Activated CD8-positive, alpha-beta memory T cell treated with anti-CD3 and anti-CD28 coated beads, Interleukin-2, amount 10 ng/mL, durations not matched to agents 7 days and 5 days (primary cell): ENCODE measurements at places on chromosomes 6 and 20. TPM values are rescaled to one million over a fixed set of nuclear protein-coding genes. Genes with fewer than 3 reads are reported as not detected.

DNA sequence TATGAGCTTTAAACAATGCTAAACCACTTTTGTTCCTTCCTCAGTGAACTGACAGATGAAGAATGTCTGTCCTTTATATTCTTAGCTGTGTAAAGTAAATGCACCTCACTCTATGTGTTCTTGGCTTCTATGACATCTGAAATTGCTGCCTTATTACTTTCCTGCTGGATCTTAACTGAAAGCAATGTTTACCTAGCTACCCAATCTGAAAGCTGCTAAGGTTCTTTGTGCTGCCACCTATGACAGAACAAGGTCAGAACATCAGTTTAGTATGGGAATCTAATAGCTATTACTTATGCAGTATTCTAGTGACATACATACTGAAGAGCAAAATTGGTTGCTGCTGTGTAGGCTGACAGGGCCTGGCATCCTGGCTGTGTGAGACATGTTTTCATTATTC is 444.1 kb downstream of the KHDRBS2 start:
- H3K4me3 ChIP-seq = no peak overlapping the region
- H3K27ac ChIP-seq = no peak overlapping the region
- no peak for DNase-seq
- no peaks in the 10 kb centered on the region for H3K4me1 ChIP-seq

GRCh38 chr20:57891014-57891413 is 181.2 kb upstream of the PMEPA1 start:
- H3K4me3 ChIP-seq = no peak overlapping the region
- no peak for DNase-seq
- H3K27me3 ChIP-seq = peaks cover 20% of the 10 kb centered on the region

GRCh38 chr6:79878142-79878748 is 69.1 kb downstream of the ELOVL4 start:
- no peak overlapping the region for H3K27ac ChIP-seq
- H3K4me3 ChIP-seq = no peak overlapping the region
- H3K4me1 ChIP-seq = no peaks in the 10 kb centered on the region
- H3K36me3 ChIP-seq = peaks cover 2% of the 10 kb centered on the region
- no peak for DNase-seq

DNA sequence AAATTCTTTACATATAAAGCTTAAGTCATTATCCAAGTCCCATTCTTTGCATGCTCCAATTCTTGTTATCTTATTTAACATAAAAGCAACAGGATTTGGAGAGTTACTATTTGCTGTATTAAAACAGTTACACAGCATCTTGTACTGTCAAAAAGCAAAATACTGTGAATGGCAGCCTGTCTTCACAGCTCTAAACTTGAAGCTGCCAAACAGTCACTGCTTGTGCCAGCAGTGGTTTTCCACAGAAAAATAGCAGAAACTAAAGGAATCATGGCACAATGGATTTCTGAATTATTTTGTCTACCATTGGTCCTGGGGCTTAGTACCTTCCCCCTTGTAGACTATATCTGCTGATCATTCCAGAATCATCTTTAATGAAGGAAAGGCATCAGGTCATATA is 107.5 kb downstream of the SESN1 start:
- no peak overlapping the region for H3K27ac ChIP-seq
- peaks cover 48% of the 10 kb centered on the region for H3K36me3 ChIP-seq
- no peaks in the 10 kb centered on the region for H3K4me1 ChIP-seq

- H3K4me1 ChIP-seq = no peaks in the 10 kb centered on the region
- no peak overlapping the region for H3K27ac ChIP-seq
- H3K4me3 ChIP-seq = no peak overlapping the region
- H3K27me3 ChIP-seq = peaks cover 15% of the 10 kb centered on the region
- no peak for DNase-seq
- H3K36me3 ChIP-seq = peaks cover 1% of the 10 kb centered on the region
These were observed 72.8 kb downstream of the CD83 start for GRCh38 chr6:14190191-14190928.

- peak; percentile 54 for DNase-seq
- H3K4me3 ChIP-seq = no peak overlapping the region
- H3K27me3 ChIP-seq = no peaks in the 10 kb centered on the region
- H3K4me1 ChIP-seq = no peaks in the 10 kb centered on the region
- H3K36me3 ChIP-seq = no peaks in the 10 kb centered on the region
- no peak overlapping the region for H3K27ac ChIP-seq
These were observed 11.8 kb upstream of the GSTA1 start for GRCh38 chr6:52815167-52816092.

DNA sequence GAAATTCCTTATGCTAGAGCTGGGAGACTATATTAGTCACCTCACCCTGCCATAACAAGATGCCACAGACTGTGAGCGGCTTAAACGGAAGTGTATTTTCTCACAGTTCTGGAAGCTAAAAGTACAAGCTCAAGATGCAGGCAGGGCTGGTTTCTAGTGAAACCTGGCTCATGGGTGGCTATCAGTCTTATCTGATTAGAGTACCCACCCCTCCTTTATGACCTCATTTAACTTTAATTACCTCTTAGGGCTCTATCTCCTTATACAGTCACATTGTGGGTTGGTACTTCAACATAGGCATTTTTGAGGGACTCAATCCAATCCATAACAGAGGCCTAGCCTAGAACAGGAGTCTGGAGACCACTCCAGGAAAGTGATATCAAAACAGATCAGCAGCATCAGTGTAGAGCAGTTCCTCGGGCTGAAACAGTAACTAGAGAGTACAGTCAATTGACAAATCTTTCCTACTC is 2.3 kb upstream of the SNRNP48 start:
- H3K4me1 ChIP-seq = peaks cover 27% of the 10 kb centered on the region
- no peak overlapping the region for H3K27ac ChIP-seq
- DNase-seq = no peak
- H3K4me3 ChIP-seq = no peak overlapping the region
- peaks cover 9% of the 10 kb centered on the region for H3K36me3 ChIP-seq

DNA sequence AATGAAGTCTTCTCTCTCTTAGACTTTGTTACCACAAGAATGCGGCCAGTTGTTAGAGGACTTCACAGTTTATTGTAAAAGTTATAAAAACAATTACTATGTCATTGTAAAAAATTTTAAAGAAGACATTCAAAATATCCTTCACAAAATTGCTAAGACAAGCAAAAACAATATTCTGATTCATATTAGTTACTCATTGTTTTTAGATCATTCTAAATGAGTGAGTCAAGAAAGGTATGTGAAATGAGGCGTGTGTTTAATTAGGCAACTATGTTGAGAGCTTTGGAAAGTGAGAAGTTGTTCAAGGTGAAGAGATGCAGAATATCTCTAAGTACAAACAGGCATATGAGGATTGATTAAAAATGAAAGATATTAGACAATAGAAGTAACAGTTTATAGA is 875.3 kb downstream of the EYS start:
- no peak overlapping the region for H3K27ac ChIP-seq
- H3K4me1 ChIP-seq = no peaks in the 10 kb centered on the region
- H3K4me3 ChIP-seq = no peak overlapping the region
- DNase-seq = no peak
- no peaks in the 10 kb centered on the region for H3K27me3 ChIP-seq
- H3K36me3 ChIP-seq = no peaks in the 10 kb centered on the region

GRCh38 chr6:21732731-21733130 is 139.2 kb downstream of the SOX4 start:
- no peak overlapping the region for H3K27ac ChIP-seq
- no peaks in the 10 kb centered on the region for H3K36me3 ChIP-seq
- H3K4me3 ChIP-seq = no peak overlapping the region
- H3K27me3 ChIP-seq = peaks cover 4% of the 10 kb centered on the region
- no peaks in the 10 kb centered on the region for H3K4me1 ChIP-seq

- peak overlapping the region; percentile 77 for H3K4me3 ChIP-seq
- H3K27me3 ChIP-seq = peaks cover 64% of the 10 kb centered on the region
- no peak for DNase-seq
- peaks cover 20% of the 10 kb centered on the region for H3K4me1 ChIP-seq
- H3K27ac ChIP-seq = no peak overlapping the region
These were observed 1.6 kb downstream of the FOXP4 start for GRCh38 chr6:41547799-41548097.

- no peak overlapping the region for H3K27ac ChIP-seq
- no peak overlapping the region for H3K4me3 ChIP-seq
- H3K4me1 ChIP-seq = no peaks in the 10 kb centered on the region
- DNase-seq = no peak
- H3K36me3 ChIP-seq = no peaks in the 10 kb centered on the region
- no peaks in the 10 kb centered on the region for H3K27me3 ChIP-seq
These were observed 59.1 kb downstream of the ADGRF1 start for GRCh38 chr6:46983007-46983411.

DNA sequence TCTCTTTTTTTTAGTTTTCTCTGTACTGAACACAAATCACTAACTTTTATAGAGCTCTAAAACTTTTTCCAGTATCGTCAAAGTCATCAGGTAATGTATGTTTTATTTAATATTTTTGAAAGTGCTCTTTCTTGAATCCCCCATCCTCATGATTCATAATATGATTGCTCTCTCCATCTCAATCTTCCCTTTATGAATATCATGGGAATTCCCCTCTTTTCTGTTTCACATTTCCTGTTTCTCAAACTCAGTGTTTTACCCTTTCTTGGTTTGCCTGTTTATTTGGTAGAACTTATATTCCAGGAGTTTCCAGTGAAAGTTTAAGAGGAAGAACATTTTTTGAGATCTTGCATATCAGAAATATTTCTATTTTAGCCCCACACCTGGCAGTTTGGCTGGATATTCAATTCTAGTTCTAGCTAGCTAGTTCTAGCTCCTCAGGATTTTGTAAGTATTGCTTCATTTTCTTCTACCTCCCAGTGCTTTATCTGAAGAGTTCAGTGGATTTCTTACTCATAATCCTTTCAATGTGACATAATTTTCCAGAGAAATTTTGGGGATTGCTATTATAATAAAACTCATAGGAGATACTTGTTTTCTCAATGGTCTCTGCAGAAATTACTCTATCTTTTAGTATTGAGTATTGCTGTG is 6.1 kb upstream of the C6orf58 start:
- no peaks in the 10 kb centered on the region for H3K36me3 ChIP-seq
- H3K4me1 ChIP-seq = peaks cover 11% of the 10 kb centered on the region
- H3K27me3 ChIP-seq = no peaks in the 10 kb centered on the region
- H3K4me3 ChIP-seq = no peak overlapping the region

- H3K27ac ChIP-seq = no peak overlapping the region
- DNase-seq = no peak
These were observed 55.0 kb downstream of the PROKR2 start for GRCh38 chr20:5261763-5262162.

DNA sequence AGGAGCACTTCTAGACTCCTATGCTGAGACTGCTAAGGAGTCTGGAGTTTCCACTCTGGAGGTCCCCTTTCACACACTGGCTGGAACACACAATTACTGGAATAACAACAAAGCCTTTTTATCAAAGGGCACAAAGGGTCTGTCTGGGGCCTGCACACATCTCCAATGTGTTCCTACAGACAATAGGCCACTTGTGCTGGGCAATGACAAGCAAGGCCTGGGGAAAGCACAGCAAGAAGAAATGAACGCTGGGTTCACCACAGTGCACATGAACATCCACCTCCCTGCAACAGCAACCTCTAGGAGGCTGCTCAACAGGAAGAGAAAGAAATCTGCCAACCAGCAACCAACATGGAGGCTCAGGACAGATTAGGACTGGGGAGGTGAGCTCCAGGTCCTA is 43.9 kb downstream of the TRPC4AP start:
- peaks cover 53% of the 10 kb centered on the region for H3K36me3 ChIP-seq
- DNase-seq = no peak
- H3K4me3 ChIP-seq = no peak overlapping the region
- H3K27me3 ChIP-seq = no peaks in the 10 kb centered on the region

GRCh38 chr20:6037082-6037481 is 16.8 kb downstream of the LRRN4 start:
- no peak overlapping the region for H3K27ac ChIP-seq
- DNase-seq = no peak
- peaks cover 10% of the 10 kb centered on the region for H3K4me1 ChIP-seq
- no peak overlapping the region for H3K4me3 ChIP-seq
- H3K27me3 ChIP-seq = no peaks in the 10 kb centered on the region
- H3K36me3 ChIP-seq = peaks cover 48% of the 10 kb centered on the region

DNA sequence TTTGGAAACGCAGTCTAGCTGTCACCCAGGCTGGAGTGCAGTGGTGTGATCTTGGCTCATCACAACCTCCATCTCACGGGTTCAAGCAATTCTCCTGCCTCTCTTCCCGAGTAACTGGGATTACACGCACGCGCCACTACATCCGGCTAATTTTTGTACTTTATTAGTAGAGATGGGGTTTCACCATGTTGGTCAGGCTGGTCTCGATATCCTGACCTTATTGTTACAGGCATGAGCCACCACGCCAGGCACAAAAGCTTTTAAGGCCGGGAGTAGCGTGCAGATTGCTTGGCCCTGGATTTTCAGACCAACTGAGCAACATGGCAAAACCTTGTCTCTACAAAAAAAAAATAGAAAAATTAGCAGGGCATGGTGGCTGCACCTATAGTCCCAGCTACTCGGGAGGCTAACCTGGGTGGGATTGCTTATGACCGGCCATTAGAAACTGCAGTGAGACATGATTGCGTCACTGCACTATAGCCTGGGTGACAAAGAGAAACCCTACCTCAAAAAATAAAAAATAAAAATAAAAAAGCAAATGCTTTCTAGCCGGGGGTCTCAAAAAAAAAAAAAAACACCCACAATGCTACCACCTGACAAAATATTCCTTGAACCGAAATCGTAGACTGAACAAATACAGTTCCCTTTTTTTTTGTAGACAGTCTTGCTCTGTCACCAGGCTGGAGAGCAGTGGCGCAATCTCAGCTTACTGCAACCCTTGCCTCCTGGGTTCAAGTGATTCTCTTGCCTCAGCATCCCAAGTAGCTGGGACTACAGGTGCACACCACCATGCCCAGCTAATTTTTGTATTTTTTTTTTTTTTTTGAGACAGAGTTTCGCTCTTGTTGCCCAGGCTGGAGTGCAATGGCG is 15.0 kb downstream of the RBM39 start:
- H3K4me3 ChIP-seq = no peak overlapping the region
- no peaks in the 10 kb centered on the region for H3K27me3 ChIP-seq
- H3K4me1 ChIP-seq = peaks cover 49% of the 10 kb centered on the region
- H3K36me3 ChIP-seq = peaks cover 64% of the 10 kb centered on the region
- H3K27ac ChIP-seq = no peak overlapping the region

DNA sequence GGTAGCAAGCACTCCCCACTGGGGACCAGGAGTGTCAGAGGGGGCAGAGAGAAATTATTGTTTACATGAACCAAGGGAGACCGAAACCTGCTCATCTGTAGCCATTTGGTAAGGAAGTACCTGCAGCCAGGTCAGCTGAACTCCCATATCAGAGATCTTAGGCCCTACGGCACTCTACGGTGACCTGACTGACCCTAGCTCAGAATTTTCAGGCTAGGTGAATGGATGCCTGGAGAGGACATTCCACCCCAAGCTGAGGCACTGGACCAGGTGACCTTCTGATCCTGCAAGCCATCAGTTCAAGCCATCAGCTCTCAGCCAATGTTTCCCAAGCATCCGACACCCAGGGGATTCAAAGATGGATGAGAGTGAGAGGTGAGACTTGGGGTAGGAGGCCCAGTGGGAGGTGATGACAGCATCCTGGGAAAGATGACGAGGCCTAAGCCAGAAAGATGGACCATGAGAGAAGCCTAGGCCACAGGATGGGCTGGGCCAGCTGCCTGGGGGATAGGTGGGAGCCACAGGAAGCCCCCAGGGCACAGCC is 2.8 kb downstream of the ANGPT4 start:
- no peaks in the 10 kb centered on the region for H3K4me1 ChIP-seq
- no peak overlapping the region for H3K4me3 ChIP-seq
- no peak overlapping the region for H3K27ac ChIP-seq
- no peaks in the 10 kb centered on the region for H3K36me3 ChIP-seq

The FAM229B gene
- total RNA-seq = 4.1 TPM

The COX7A2 gene
- total RNA-seq = 456 TPM

The PAK5 gene
- not detected for total RNA-seq
